ENCODE measurements at places on chromosomes 5 and 9. TPM values are rescaled to one million over a fixed set of nuclear protein-coding genes. Genes with fewer than 3 reads are reported as not detected.
A peak's percentile ranks its signal among the peaks of the same experiment; 100 is the strongest.

DNA sequence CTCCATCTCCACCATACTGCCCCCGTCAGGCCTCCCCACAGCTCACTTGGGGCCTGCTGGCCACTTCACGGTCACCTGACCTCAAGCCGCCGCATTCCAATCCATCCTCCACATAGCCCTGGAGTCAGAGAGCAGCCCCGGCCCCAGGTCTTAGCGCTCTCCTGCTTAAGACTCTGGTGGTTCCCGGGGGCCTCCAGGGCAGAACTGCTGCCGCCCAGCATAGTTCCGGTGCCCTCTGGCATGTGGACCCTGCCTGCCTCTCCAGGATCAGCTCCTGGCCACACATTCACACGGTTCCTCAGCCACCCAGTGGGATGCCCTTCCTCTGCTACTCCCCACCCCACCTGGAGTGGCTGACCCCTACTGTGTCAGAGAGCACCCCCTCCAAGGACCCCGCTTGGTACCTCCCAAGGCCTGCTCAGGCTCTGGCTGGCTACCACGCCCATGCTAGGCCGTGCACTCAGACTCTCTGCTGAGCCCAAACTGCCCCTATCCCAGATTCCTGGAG lies 8.7 kb downstream of the PHYKPL start:
- no peaks in the 10 kb centered on the region for H3K27me3 ChIP-seq
- H3K4me3 ChIP-seq, result no peak overlapping the region
- no peaks in the 10 kb centered on the region for H3K36me3 ChIP-seq
- no peak overlapping the region for H3K27ac ChIP-seq

GRCh38 chr5:55636683-55637082 lies 75.4 kb downstream of the SLC38A9 start:
- H3K36me3 ChIP-seq, result no peaks in the 10 kb centered on the region
- H3K4me1 ChIP-seq, result peaks cover 15% of the 10 kb centered on the region
- peak; percentile 29 for DNase-seq

DNA sequence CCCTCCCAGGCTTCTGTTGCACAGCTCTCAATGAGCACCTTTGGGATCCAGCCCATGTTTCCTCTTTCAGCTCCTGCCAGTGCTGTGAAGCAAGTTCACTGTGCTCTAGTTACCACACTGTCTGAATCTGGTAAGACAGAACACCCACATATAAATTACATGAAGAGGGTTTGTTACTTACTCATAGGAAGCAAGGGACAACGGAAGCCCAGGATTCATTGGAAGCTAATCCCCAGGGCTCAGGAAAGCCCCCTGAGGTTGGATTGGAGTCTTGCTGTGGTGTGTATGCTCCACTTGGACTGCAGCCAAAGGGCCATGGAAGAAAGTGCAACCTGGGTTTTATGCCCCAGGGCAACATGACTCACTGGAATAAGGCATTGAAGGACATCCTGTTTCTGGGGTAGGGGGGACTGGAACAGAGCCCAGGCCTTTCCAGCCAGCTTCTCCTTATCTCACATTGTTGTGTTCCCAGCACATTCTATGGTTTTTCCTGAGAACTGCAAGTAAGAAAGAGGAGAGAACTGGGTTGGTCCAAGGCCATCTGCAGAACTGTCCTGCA lies 15.6 kb upstream of the CLK4 start:
- no peaks in the 10 kb centered on the region for H3K36me3 ChIP-seq
- H3K4me3 ChIP-seq, result no peak overlapping the region
- DNase-seq, result no peak

DNA sequence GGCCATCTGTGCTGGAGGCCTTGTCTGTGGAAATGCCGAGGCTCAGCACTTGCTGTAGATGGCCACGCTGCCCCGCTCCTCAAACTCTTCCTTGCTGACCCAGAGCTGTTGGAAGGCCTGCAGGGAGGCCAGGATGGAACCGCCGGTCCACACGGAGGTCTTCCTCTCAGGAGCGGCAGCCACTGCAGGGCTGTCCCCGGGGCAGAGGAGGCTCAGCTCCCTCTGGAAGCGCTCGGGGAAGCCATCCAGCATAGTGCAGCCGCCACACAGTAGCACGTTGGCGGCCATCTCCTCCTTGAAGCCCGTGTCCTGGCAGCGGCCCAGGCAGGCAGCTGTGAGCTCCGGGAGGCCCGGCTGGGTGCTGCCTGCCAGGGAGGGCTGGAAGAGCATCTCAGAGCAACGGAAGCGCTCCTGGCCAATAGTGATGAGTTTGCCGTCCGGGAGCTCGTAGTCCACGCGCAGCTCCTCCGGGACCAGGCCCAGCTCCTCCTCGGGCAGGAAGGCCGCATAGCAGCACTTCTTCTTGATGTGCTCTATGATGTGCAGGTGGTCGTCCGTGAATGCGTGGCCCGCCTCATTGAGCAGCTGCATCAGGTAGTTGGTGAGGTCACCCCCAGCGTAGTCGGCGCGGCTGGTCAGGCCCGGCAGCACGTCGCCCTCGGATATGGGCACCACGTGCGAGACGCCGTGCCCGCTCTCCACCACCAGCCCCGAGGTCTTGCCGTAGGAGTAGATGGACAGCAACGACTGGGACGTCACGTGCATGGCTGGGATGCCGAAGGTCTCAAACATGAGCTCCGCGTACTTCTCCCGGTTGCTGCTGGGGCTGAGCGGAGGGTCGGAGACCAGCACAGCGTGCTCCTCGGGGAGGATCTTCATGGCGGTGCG lies 901 bp downstream of the ACTL7B start:
- H3K4me3 ChIP-seq, result no peak overlapping the region
- H3K36me3 ChIP-seq, result no peaks in the 10 kb centered on the region
- DNase-seq, result no peak
- H3K27me3 ChIP-seq, result no peaks in the 10 kb centered on the region

GRCh38 chr9:135536216-135536615 lies 9.7 kb upstream of the OBP2A start:
- no peaks in the 10 kb centered on the region for H3K27me3 ChIP-seq
- no peak for DNase-seq
- H3K4me3 ChIP-seq, result no peak overlapping the region
- no peak overlapping the region for H3K27ac ChIP-seq

JAKMIP2 gene
- 1.2 TPM for total RNA-seq

MLANA gene
- total RNA-seq, result not detected

GRCh38 chr9:103942651-103943050 lies 151.5 kb upstream of the SMC2 start:
- H3K4me1 ChIP-seq, result no peaks in the 10 kb centered on the region

- no peaks in the 10 kb centered on the region for H3K36me3 ChIP-seq
- H3K27ac ChIP-seq, result no peak overlapping the region
- H3K4me3 ChIP-seq, result no peak overlapping the region
- H3K27me3 ChIP-seq, result no peaks in the 10 kb centered on the region
These were observed 18.3 kb upstream of the BTNL3 start for GRCh38 chr5:180970336-180970735.

- H3K27me3 ChIP-seq, result no peaks in the 10 kb centered on the region
- no peaks in the 10 kb centered on the region for H3K36me3 ChIP-seq
- H3K27ac ChIP-seq, result no peak overlapping the region
- peak; percentile 21 for DNase-seq
- H3K4me3 ChIP-seq, result no peak overlapping the region
These were observed 36.6 kb downstream of the COL5A1 start for GRCh38 chr9:134678206-134678605.

DNA sequence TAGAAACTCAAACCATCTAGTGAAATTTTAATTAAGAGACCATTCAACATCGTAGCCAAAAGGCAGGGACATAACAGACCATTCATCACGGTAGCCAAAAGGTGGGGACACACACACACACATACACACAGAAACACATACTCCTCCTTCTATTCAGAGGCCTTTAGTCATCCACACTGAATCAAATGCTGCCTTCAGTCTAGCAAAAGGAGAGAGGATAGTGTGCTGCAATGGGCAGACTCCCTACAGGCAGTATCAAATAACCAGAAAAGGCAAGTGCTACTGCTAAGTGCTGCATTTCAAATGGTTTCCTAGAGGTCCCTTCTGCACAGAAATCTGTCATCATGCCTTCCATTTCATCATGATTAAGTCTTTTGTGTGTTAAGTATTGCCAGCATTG lies 303.9 kb downstream of the TRIM32 start:
- H3K27me3 ChIP-seq, result no peaks in the 10 kb centered on the region
- H3K27ac ChIP-seq, result no peak overlapping the region
- no peak overlapping the region for H3K4me3 ChIP-seq
- no peaks in the 10 kb centered on the region for H3K4me1 ChIP-seq
- no peak for DNase-seq
- H3K36me3 ChIP-seq, result no peaks in the 10 kb centered on the region

DNA sequence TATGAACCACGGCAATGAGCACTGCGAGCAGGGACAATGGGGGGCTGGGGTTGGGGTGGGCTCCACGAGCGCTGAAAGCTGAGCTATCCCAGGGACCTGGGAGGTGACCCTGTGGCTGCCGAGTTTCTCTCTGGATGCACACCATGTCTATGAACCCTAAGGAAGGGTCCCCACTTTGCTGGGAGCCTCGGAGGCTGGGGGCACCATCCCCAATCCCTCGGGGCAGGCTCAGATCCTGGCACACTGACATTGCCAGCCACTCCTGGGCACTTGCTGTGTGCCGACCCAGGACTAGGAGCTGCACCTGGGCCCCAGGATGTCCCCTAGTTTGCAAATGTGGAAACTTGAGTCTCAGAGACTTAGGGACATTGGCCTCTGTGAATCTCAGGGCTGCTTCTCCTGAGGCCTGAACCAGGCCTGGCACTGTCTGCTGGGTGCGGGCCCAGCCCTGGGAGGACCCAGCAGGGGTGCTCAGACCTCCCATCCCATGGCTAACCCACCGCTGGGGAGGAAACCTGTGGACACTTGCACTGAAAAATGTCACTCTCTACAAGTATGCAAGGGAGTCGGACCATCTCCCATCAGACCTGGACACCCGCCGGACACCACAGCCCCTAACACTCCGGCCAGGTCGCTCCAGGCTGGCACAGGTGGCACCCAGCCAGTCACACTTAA lies 13.0 kb upstream of the CAMSAP1 start:
- no peaks in the 10 kb centered on the region for H3K27me3 ChIP-seq
- DNase-seq, result no peak
- H3K27ac ChIP-seq, result no peak overlapping the region

POU5F2 gene
- 2.1 TPM for total RNA-seq

Data from ovary (tissue), 10 donors.